NCI-H226 (cell line): ENCODE measurements at places on chromosomes 12 and 14.

DNA sequence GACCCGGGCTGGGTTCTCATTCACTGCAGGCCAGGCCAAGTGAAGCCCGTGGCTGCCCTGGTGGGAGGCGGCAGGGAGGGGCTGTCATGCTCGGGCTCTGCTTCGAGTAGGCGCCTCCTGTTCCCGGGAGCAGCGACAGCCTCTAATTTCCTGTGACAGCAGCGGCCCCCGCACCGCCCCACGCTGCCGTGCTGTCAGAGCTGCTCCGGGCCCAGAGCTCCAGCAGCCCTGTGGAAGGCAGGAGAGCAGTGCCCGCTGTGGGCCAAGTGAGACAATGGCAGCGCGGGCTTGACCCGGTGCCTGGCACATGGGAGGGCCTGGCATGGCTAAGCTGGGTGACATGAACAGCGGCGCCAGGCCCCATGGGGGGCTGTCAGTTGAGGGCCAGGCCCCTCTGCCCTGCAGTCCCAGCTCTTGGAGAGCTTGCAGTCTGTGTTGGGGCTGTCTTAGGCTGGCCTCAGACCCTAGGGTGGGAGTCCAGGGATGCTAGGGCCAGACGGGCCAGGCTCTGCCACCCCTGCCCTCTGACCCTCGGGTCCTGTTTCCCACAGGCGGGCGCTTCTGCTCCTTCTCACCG, 5.1 kb downstream of the TRMT61A start:
- DNase-seq, result no peak

DNA sequence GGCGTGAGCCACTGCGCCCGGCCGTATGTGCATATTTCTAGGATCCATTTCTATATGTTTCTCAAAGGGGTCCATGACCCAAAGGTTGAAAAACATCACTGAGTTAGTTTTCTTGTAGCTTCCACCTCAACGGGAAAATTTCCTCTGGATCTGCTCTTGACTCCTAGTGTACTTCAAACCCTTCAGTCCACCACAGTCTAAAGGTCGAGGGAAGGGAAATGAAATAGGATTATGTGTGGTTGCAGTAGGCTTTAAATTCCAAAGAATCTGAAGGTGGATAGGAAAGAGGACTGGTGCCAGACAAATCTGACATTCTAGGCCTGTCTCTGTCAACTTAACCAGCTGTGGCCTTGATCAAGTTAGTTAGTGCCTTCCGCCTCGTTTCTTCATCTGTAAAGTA, 1.7 kb upstream of the SUOX start:
- DNase-seq, result no peak

DNA sequence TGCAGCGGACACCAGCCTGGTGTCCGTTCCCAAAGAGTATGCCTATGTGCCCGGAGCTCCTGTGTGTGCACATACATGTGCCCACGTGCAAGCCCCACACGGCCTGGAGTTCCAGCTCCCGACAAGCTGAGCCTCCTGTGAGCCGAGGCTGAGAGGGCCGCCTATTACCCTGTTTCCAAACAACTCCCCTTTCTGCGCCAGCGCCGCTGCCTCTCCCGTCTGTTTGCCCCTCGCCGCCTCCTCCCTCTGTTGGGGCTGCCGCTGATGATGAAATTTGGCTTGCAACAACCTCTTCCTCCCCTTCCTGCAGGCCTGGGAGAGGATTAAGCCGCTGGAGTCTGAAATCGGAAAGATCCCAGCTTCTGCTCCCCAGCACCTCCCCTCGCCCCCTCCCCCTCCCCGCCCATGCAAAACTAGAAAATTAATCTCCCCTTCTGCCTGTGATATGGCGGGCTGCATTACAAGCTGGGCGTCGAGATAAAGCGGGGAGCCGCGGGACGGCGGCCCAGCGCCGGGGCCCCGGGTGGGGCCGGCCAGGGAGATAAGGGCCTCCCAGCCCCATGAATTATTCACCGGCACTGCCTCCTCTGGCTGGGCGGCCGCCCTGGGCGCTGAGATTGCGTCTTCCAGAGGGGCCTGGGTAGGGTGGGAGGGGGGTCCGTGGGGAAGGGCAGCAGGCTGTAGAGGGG, 6.8 kb upstream of the ASIC1 start:
- DNase-seq, result peak; percentile 85

DNA sequence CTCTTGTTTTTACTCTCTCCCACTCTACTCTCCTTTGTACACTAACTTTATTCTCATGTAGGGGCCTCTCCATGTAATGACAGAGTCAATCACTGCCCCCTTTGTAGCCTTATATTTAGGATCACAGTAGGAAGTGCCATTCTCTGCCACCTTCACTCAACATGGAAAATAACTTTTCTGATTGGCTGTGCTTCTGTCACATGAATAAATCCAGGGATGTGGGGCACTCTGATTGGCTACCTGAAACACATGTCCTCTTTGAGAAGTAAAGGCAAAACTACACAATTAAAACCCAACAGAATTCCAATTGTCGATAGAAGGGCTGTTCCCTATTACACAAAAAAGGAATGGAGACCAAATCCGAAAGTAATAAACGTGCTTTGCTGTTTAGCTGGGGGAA, at the start of gene RNASE9:
Gene RNASE9, minus strand, starts transcription at position 87 of the 400 bp plus-strand sequence.
- no peak for DNase-seq

- no peak for DNase-seq
Measured at GRCh38 chr12:103909811-103910210, 20.4 kb upstream of the HSP90B1 start.

DNA sequence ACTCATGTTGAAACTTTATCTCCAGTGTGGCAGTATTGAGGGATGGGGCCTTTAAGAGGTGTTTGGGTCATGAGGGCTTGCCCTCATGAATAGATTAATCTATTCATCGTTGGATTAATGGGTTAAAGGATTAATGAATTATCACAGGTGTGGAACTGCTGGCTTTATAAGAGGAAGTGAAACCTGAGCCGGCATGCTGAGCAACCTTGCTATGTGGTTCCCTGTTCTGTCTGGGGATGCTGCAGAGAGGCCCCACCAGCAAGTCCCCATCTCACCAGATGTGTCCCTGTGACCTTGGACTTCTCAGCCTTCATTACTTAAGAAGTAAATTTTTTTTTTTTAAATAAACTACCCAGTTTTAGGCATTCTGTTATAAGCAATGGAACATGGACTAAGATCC, 109.6 kb downstream of the DYRK2 start:
- no peak for DNase-seq

DNA sequence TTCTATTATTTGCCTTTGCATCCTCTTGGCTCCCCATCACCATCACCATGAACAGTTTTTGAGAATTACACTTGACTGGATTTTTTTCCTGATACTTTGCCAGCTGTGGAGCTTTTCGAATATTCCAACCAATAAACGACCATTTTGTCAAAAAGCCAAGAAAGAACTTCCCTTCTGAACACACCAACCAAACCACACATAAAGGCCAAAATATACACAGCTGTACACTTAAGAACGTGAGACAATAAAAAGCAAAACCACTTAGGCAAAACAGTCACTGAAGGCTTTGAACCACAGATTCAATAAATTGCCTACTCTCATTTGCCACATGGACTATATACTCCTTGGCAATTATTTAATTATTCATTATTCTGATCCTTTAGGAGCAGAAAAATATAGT, 1.1 kb downstream of the C14orf93 start:
- no peak for DNase-seq

- no peak for DNase-seq
Measured at GRCh38 chr14:22252686-22253085, 336.3 kb downstream of the DAD1 start.

- peak; percentile 26 for DNase-seq
Measured at GRCh38 chr12:69490920-69491643, 20.9 kb downstream of the FRS2 start.

GRCh38 chr12:50615145-50615906, 110.5 kb downstream of the DIP2B start:
- no peak for DNase-seq

DNA sequence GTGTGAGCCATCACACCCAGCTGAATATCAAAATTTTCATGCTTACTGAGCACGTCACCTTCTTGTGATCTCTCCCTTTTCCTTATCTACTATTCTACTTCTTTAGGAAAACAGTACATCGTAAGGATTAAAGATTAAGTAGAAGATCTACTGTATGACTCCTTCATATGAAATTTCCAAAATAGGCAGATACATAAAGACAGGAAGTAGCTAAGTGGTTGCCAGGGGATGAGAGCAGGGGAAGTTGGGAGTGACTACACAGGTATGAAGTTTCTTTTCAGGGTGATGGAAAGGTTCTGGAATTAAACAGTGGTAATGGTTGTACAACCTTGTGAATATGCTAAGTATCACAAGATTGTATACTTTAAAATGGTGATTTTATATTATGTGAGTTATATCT, 36.5 kb upstream of the CERS5 start:
- peak; percentile 93 for DNase-seq

DNA sequence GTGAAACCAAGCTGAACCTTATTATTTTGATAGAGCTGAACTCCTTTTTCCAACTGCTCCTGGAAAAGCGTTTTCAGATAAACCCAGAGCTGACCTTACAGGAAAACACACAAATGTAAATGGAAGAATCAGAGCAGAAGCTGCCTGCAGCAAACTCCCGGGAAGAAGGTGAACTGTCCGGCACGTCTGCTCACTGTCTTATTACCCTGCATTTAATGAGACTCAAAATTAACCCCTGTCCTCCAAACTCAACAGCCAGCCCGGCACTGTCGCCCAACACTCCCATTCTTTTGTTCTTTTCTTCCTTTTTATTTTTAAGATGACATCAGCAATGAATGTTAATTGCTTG, 1046.9 kb upstream of the FLRT2 start:
- DNase-seq, result no peak

- no peak for DNase-seq
Measured at GRCh38 chr12:22631863-22632463, 7.0 kb downstream of the ETNK1 start.

DNA sequence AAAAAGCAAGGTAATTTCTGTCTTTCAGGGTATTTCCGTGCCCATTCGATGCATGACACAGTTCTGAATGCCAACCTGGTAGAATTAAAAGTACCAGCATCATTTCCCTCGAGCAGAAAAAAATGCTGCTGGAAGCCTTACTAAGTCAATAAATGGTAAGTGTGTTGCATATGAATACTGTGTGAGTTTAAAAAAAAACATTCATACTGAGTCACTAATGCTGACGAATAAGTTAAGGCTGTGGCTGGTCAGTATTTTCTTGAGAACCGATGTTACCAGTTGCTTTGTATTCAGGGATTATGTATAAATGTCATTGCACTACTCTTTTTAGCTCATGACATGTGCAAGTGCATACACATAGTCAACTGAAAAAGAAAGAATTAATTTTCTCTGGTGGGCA, 710.2 kb downstream of the TRHDE start:
- DNase-seq, result no peak

DNA sequence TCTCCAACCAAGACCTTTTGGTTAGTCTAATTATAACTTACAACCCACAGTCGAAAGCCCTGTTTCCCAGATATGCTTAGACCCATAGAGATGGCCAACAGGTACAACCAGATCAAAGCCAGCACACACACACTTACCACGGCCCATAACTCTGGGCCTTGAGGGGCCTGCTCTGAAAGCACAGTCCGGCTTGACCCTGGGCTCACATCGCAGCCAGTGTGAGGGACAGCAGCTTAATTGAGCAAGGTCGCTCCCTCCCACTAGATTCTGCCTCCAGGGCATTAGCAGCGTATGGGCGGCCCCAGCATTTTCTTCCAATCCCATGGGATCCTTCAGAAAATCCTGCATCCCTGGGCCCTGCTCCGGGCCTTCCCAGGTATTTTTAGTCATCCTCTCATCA, 157.4 kb upstream of the FKBP4 start:
- no peak for DNase-seq

GRCh38 chr12:47602949-47603558, 102.8 kb downstream of the RPAP3 start:
- DNase-seq, result no peak

- no peak for DNase-seq
Measured at GRCh38 chr14:98210045-98210672, 1061.8 kb downstream of the BCL11B start.

- peak; percentile 38 for DNase-seq
Measured at GRCh38 chr14:74064883-74065282, 19.4 kb downstream of the ALDH6A1 start.

DNA sequence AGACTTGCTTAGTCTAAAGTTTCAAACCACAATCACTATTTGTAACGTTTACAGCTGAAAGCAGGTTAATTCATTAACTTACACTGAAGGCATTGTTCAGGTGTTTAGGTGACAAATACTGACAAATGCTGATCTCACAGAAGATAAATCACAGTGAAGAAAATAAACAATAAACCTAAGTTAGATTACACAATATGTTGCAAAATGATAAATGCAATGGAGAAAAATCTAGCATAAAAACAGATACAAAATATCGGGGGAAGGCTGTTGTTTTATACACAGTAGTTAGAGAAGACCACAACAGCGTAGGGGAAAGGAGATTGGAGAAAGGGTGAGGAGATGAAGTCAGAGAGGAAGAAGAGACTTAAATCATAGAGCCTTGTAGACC, 3.0 kb downstream of the SCAF11 start:
- DNase-seq, result no peak

GRCh38 chr14:31043379-31043778, 17.2 kb upstream of the STRN3 start:
- peak; percentile 16 for DNase-seq

- DNase-seq, result no peak
Measured at GRCh38 chr14:75514673-75515628, 7.3 kb upstream of the BATF start.

GRCh38 chr12:47382305-47382704, 302.5 kb upstream of the AMIGO2 start:
- no peak for DNase-seq

- DNase-seq, result peak; percentile 73
Measured at GRCh38 chr14:49853572-49854375, 1.2 kb upstream of the NEMF start.

- peak; percentile 27 for DNase-seq
Measured at GRCh38 chr12:101044512-101045059, 165.5 kb downstream of the SLC5A8 start.

DNA sequence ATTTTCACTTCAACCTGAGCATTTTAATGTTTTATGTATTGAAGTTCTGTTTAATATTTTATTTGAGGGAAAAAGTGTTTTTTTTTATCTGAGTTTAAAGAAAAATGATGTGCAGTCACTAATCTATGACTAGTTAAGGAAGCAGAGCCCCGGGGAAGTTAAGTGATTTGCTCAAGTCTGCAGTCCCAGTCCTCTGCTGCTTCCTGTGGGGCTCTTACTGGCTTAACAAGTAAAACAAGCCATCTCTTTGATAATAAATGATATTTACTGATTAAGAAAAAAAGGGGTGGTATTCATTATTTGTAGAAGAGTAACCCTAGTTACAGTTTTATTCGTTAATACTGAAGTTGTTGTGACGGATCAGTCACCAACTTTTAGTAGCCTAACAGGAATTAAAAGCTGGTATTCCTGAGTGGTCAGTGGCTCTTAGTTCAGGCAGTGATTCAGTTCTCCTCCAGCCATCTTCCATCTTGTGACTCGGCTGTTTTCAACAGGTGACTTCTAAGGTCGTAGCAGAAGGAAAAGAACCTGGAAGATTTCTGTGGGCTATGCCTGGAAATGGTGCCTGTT, 21.7 kb downstream of the BICDL1 start:
- DNase-seq, result no peak
